ENCODE measurements at places on chromosomes 7 and 10.
A peak's percentile ranks its signal among the peaks of the same experiment; 100 is the strongest.

DNA sequence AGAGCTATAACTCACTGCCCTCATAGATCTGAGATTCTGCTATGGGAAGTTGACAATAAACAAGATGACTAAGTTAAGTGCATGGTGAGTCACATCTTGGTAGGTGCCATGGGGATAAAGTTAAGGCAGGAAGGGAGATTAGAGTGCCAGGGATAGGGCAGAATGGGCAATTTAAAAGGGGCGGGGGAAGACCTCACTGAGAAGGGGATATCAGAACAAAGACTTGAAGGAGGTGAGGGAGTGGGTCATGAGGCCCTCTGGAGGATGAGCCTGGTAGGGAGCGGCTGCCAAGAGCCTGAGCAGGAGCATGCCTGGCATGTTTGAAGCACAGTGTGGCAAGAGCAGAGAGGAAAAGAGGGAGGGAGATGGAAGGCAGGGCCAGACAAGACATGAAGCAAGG is 34.8 kb upstream of the INMT start:
- no peak for DNase-seq

GRCh38 chr10:73163096-73163495 is 4.7 kb downstream of the ECD start:
- no peak for DNase-seq

DNA sequence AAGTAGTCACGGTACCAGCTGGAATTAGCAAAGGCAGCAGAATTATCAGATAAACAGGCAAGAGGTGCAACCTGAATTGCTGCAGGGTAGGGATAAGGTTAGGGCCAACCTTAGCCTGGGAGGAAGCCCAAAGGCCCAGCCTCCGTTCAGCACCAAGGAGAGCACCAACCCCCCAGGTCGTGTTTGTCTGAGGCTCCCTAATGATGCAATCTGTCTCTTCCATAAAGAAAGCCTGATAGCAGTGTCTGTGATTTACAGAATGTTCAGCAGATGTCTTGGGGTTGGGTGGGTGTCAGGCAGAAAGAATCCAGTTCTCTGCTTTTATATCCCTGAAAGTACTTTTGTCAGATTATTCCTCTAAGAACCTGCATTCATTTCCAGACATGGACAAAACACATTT is 328.4 kb upstream of the AOAH start:
- peak; percentile 4 for DNase-seq

GRCh38 chr10:79938728-79939406 is 10.0 kb downstream of the SFTPD start:
- peak; percentile 40 for DNase-seq

DNA sequence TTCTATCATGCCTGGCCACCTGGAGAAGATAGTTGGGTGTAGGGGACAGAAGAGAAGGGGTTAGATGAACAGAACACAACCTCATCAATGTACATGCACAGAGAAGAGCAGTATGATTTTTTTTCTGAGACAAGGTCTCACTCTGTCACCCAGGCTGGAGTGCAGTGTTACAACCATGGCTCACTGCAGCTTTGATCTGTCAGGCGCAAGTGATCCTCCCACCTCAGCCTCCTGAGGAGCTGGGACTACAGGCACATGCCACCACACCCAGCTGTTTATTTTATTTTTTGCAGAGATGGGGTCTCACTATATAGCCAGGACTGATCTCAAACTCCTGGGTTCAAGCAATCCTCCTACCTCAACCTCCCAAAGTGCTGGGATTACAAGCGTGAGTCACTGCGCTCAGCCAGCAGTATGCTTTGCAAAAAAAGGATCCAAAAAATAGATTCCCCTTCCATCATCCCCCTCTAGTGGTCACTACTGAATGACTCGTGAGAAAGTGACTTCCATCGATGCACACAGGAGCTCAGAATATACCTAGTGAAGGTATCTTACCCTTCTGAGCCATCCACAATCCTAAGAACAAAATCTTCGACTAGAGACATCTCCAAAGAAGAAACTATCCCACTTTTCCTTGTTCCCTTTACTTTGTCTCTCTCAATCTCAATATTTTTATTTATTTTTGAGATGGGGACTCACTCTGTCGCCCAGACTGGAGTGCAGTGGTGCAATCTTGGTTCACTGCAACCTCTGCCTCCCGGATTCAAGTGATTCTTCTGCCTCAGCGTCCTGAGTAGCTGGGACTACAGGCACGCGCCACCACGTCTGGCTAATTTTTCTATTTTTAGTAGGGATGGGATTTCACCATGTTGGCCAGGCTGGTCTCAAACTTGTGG is 21.0 kb downstream of the ZCWPW1 start:
- DNase-seq, result peak; percentile 78

- DNase-seq, result no peak
Measured at GRCh38 chr10:18400906-18401245, 250.5 kb downstream of the NSUN6 start.

DNA sequence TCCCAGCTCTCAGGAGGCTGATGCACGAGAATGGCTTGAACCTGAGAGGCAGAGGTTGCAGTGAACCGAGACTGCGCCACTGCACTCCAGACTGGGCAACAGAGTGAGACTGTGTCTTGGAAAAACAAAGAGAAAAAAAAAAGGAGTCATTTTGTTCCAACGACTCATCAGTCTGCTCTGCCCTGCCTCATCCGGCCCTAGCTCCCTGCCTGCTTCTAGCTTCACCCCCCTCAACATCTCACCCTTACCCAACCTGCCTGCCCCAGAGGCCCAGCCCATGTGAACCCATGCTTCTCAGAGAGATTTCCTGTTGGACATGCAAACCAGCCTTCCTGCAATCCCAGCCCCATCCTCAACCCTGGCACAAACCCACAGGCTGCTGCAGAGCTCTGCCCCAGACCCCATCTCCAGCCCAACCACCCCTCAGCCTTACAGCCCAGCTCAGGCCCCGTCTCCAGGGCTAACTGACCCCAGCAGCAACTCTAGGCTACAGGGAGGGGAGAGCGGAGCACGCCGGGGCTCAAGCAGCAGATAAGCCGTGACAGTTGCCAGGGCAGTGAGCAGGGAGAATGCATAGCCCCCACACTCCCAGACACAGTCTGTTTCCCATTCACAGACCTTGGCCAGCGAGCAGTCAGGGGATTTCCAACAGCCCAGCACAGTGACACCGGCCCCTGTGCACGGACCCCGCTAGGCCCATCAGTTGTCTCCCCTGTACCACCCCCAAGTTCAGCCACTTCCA is 86.0 kb upstream of the KCTD7 start:
- no peak for DNase-seq

DNA sequence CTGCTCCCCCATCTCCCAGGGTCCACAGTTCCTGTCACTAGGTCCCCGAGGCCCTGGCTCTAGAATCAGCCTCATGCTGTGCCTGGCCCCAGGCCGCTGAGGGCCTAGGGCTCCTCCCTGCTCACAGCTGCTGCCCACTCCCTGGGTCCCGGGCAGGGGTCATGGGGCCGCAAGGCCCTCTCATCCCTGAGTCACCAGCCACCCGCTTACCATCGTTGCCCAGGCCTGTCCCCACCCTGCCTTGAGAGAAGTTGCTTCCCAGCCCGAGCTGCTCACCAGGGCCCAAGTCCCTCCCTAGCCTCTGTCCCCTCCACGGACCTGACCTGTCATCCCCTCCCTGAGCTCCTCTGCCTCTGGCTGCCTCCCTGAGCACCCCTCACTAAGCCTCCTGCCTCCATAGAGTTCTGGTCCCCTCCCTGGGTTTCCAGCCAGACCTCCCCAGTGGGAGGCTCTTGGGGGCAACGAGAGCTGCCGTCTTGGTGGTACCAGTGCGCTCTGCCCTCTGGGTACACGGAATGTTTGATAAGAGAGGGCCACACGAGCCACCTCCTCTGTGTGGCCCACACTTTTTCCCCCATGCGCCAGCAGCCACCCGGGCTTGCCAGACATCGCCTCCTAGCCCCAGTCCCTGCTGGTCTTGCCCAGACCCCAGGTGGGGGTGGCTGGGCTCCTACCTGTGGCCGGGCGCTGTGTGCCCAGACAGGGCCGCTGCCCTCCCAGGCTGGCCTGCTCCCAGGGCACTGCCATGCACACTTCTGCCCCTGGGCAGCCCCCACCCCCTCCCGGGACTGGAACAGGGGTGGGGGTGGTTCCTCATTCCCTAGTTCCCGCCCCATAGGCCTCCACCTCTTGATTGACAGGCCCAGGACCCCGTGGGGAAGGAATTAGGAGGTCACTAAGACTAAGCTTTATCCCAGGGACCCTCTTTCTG is 21.3 kb downstream of the MLXIPL start:
- DNase-seq, result no peak

DNA sequence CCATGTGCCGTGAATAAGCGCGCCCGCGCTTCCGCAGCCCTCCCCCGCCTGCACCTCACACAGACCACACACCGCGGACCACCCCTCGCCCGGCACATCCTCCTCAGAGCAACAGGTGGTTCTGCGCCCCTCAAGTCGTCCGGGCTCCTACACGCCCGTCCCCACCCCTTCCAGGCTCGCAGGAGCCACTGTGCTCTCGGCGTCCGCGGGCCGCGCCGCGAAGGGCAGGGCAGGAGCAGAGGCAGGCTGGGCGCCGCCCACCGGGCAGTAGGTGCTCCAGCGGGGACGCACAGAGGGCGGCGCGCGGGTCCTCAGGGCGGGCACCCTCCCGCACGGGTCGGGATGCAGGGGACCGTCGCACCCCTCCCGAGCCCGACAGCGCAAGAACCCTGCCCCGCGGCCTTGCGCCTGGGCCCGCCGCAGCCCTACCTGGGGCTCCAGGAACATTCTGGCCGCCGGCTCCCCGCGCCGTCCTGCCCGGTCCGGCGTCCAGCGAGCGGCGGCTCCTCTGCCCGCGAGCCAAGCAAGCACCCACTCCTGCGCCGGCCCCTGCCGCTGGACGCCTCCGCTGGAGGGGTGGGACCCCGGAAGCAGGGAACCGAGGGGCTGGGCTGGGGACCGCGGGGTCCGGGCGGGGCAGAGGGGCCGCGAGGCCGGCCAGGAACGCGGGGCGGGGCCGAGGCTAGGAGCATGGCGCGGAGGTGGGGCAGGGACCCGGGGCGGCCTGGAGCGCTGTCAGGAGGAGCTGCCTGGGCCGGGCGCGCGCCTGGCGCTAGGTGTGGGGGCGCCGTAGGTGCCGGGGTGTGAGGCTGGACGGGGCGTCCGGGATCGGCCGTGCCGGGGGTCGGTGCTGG is 37.4 kb downstream of the RASGEF1A start:
- DNase-seq, result peak; percentile 61

DNA sequence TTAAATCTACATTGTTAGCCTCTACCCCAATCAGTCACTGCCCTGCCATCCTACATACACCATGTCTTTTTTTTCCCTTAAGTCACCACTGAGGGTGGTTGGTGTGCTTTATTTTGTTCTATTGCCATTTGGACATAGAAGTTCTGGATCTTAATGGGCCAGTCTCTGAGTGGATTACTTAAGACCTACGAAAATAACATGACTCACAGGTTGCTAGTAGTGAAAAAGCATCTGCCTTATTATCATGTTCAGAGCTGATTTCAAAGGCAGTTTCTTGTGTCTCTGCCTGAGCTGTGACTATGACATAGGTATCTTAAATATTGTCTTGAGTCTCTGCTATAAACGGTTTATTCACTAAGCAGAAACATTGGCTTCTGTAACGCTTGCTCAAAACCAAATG is 410.8 kb downstream of the MDFIC start:
- DNase-seq, result no peak

GRCh38 chr7:142477079-142477651 is 219.3 kb upstream of the PRSS58 start:
- DNase-seq, result peak; percentile 47

GRCh38 chr7:41699516-41699915 is 3.4 kb downstream of the INHBA start:
- no peak for DNase-seq

DNA sequence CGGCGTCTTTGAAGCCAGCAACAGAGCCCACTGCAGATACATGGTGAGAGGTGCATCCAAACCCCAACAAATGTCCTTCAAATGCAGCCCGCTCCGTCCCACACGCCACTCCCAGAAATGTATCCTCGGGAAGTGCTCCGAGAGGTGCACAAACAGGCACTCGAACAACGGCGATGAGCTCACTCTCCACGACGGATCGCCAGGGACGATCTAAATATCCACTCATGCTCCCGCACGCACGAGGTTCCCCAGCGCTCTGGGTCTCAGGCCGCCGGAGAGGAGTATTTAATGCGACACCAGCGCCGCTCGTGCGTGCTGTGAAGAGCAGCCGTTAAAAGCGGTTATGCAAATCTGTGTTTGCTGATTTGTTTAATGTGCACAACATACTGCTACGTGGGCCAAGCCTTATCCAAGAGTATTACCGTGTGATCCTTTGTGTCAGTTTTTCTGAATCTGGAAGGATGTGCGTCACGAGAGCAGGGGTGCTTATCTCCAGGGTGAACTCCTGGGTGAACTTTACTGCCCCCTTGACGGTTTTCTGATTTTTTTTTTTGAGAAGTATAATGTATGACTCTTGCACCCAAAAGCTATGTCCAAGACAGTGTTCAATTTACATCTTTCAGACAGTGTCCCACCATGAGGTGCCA is 48.5 kb upstream of the PPP2R2D start:
- DNase-seq, result no peak

DNA sequence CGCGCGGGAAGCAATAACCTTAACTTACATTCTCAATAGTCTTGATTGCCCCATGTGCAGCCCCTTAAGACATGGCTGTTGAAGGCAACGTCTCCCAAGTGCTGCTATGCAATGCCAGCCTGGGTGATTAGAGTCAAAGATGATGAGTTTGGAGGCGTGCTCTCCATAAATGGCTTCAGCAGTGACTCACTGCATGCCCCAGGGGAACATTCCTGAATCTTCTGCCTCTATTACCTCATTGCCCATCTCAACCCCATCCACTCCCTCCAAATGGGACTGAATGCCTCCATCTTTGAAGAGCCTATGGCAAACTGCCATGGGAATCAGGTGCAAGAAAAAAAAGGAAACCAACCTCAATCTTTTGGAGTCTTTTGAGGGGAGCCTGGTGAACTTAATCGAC is 282.8 kb downstream of the SNX10 start:
- DNase-seq, result no peak

GRCh38 chr7:12851841-12852240 is 164.4 kb downstream of the ARL4A start:
- no peak for DNase-seq

DNA sequence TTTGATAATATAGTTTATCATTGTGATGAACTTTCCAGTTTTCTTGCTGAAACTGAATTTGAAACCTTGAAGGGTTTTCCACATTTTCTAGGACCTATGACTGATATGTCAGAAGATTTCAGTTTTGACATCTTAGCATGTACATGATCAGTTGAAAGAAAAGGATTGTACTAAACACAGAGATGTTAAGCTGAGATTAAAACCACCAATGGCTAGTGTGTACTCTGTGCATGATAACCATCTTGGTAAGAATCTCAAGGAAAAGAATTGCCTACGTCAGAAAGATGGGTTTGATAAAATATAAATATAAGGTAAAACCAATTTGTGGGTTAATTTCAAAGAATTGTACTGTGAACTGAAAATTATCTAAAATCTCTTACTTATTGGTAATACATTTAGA is 776.4 kb downstream of the GATA3 start:
- DNase-seq, result peak; percentile 22

GRCh38 chr10:127472976-127473375 is 76.1 kb upstream of the NPS start:
- DNase-seq, result no peak

Data from CD4-positive, alpha-beta T cell treated with Interleukin-21 for 1 hour (primary cell).